ENCODE measurements at places on chromosomes 5 and 9. TPM values are rescaled to one million over a fixed set of nuclear protein-coding genes. Genes with fewer than 3 reads are reported as not detected.

- no peak for DNase-seq
Measured at GRCh38 chr5:139742173-139742903, 53.3 kb upstream of the PSD2 start.

Gene ISL1
- total RNA-seq = not detected

Gene PCA3
- total RNA-seq = not detected

Gene ARID3C
- not detected for total RNA-seq
